A549 treated with ZK216348 at 1 μM for 4 hours (cell line): ENCODE measurements at places on chromosomes 2 and 18. TPM values are rescaled to one million over a fixed set of nuclear protein-coding genes. Genes with fewer than 3 reads are reported as not detected.

The INHBB gene
- total RNA-seq: 12.6 to 25.0 TPM (median 20.7 TPM) in 5 replicates

The SKOR2 gene
- total RNA-seq: not detected in 5 replicates

The BMP10 gene
- not detected in 5 replicates for total RNA-seq

The OTX1 gene
- total RNA-seq: 2.2 to 4.5 TPM (median 4.1 TPM) in 5 replicates

The NCKAP1 gene
- 72.7 to 111 TPM (median 93.6 TPM) in 5 replicates for total RNA-seq

The SRD5A2 gene
- 0.04 to 0.06 TPM (median 0.06 TPM) in 3 of 5 replicates, not detected in the others for total RNA-seq

The IL36A gene
- not detected in 5 replicates for total RNA-seq

The RAX gene
- total RNA-seq: not detected in 5 replicates

The MAP4K4 gene
- total RNA-seq: 82.8 to 118 TPM (median 105 TPM) in 5 replicates

The ERFE gene
- 6.0 to 9.9 TPM (median 9.1 TPM) in 5 replicates for total RNA-seq

The SLC66A3 gene
- total RNA-seq: 25.9 to 39.9 TPM (median 37.8 TPM) in 5 replicates

The CDH19 gene
- 0.51 to 1.5 TPM (median 0.87 TPM) in 5 replicates for total RNA-seq

The GNAL gene
- total RNA-seq: 5.3 to 7.7 TPM (median 5.4 TPM) in 5 replicates

The TTC21B gene
- 3.0 to 5.6 TPM (median 5.2 TPM) in 5 replicates for total RNA-seq

The OR6B2 gene
- not detected in 5 replicates for total RNA-seq

The MYO5B gene
- total RNA-seq: 8.4 to 12.8 TPM (median 11.0 TPM) in 5 replicates

The UGT1A1 gene
- total RNA-seq: 0.37 to 1.1 TPM (median 0.92 TPM) in 5 replicates

The MXD1 gene
- 1.8 to 2.2 TPM (median 1.9 TPM) in 5 replicates for total RNA-seq

The DCTN1 gene
- total RNA-seq: 107 to 172 TPM (median 149 TPM) in 5 replicates

The SP9 gene
- 1.6 to 3.2 TPM (median 2.9 TPM) in 5 replicates for total RNA-seq

The ARHGEF33 gene
- total RNA-seq: 0.02 to 0.04 TPM in 2 of 5 replicates, not detected in the others

The PROM2 gene
- total RNA-seq: 0.11 to 0.19 TPM (median 0.15 TPM) in 3 of 5 replicates, not detected in the others

The FAM124B gene
- not detected in 5 replicates for total RNA-seq

The ASB18 gene
- total RNA-seq: not detected in 5 replicates

The IL36B gene
- total RNA-seq: 0.15 to 0.37 TPM in 2 of 5 replicates, not detected in the others
